Urothelium cell line (cell line): ENCODE measurements at places on chromosomes 2 and 18.

GRCh38 chr2:239720361-239721360 is 304.5 kb downstream of the NDUFA10 start:
- no peak for DNase-seq

GRCh38 chr18:79738581-79739439 is 58.9 kb upstream of the KCNG2 start:
- no peak for DNase-seq

DNA sequence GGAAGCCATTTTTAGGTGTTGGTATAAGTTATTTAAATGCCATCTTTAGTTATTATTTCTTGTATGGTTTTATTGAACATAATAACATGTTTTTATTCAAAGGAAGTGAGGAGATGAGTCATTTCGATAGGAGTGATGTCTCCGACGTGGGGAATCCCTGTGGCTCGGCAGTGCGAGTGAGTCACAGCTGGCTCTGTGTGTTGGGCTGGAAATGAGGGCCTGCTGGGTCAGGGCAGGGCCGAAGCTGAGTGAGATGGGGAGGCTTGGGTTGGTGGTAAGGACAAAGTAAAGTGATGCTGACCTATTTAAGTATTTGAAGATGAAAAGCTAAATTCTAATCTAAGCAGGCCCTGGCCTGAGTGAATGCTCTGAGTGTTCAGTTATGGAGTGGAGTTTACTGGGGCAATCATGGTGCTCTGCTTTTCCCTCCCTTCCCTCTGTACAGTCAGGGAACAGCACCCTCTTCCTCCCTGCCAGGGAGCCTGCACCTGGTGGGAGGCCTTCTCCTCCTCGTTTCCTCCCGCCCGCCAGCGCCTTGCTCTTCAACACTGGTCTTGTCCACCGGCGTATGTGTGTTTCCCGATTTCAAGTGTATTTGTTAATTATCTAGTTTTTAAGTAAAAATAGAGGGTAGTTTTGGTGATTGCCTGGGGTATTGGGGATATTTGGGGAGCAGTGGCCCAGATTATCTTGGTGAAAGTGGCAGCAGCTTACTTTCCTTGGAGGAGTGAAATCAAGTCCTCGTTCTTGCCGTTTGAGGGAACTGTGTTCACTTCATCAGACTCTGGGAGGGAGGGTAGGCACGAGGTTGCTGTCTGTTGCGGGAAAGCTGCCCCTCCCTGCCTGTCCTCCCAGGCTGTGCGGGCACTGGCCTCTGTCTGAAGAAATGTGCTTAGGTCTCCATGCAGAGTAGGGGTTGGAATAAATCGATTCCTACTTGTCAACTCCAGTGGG is 157.0 kb downstream of the LDLRAD4 start:
- DNase-seq: peak; percentile 99

- DNase-seq: peak; percentile 53
These were observed 24.5 kb downstream of the RTTN start for GRCh38 chr18:70181015-70181414.

- DNase-seq: no peak
These were observed 9.0 kb downstream of the ZNF516 start for GRCh38 chr18:76486038-76486437.

GRCh38 chr2:156511803-156512202 is 75.6 kb downstream of the GPD2 start:
- DNase-seq: no peak

- DNase-seq: no peak
These were observed 32.8 kb downstream of the COBLL1 start for GRCh38 chr2:164808776-164809175.

DNA sequence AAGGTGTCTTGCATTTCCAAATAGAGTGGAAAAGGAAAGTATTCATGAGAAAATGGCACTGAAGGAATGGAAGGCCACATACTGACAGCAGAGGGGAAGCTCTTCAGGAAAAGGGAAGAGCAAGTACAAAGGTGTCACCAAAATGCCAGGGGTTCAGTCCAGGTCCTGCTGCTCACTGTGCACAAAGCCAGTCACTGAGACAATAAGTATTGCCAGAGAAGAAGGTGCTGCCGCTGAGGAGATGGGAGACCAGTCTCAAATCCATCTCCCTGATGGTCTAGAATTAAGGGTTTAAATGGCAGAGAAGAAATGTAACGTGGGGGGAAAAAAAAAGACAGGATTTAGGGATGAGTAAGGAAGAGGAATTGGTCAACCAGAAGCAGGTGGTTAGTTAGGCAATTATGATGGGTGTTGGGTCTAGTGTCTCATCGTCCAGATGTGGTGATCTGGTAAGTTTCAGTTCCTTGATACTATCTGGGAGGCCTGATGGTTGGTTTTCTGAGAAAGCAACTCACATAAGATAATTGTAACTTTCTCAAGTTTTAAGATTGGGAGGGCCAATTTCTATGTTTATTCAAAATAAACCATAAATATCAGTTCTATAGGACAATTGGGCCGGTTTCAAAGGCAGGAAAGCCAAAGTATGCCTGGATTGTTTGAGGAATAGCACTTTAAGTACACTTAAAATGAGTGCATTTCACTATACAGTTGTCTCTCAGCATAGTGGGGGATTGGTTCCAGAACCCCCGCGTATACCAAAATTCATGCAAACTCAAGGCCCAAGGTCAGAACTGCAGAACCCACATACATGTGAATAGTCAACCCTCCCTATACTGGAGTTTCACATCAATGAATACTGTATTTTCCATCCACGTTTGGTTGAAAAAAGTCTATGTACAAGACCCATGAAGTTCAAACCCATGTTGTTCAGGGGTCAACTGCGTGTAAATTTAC is 109.1 kb upstream of the DNAJC10 start:
- DNase-seq: no peak

- peak; percentile 67 for DNase-seq
These were observed 21.8 kb upstream of the RPIA start for GRCh38 chr2:88669482-88670214.

DNA sequence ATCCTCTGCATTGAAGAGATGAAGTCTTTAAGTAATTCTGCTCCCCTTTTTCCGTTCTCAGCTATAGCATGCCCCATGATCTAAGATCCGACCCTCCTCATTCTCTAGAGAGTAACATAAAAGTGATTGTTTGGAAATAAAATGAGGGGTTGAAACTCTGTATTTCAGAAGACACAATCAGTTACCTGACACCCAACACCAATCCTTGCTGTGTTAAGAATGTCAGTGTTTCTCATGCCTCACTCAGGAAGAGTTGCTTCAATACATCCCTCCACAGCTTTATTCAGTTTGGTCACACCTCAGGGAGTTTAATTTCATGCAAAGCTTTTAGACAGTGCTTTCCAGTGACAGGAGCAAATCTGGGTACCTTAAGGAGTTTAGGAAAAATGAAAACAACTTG is 49.9 kb upstream of the RBBP8 start:
- no peak for DNase-seq

DNA sequence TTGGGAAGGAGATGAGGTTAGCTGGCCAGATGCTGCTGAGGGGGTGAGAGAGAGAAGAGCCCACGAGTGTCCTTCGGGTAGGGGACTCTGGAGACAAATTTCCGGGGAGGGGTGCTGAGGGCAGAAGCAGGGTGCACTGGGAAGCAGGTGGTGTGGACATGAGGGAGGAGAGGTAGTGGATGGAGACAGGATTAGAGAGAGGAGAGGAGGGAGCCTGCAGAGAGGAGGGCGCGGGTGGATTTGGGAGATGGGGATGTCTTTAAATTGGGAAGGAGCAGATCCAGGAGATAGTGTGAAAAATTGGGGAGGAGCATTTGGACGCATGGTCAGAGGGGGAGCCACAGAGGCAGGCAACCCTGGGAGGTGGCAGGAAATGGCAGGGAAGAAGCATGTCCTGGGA is 154.7 kb downstream of the DYSF start:
- no peak for DNase-seq

- no peak for DNase-seq
These were observed 4.7 kb upstream of the TEX261 start for GRCh38 chr2:70999362-70999761.
